Activated CD4-positive, alpha-beta T cell treated with anti-CD3 and anti-CD28 coated beads, Interleukin-2, Interleukin-6, amounts not matched to agents 100 ng/mL and 50 ng/mL, durations not matched to agents 16 hours and 8 hours (primary cell): ENCODE measurements at places on chromosomes 13 and 19.
A peak's percentile ranks its signal among the peaks of the same experiment; 100 is the strongest.

DNA sequence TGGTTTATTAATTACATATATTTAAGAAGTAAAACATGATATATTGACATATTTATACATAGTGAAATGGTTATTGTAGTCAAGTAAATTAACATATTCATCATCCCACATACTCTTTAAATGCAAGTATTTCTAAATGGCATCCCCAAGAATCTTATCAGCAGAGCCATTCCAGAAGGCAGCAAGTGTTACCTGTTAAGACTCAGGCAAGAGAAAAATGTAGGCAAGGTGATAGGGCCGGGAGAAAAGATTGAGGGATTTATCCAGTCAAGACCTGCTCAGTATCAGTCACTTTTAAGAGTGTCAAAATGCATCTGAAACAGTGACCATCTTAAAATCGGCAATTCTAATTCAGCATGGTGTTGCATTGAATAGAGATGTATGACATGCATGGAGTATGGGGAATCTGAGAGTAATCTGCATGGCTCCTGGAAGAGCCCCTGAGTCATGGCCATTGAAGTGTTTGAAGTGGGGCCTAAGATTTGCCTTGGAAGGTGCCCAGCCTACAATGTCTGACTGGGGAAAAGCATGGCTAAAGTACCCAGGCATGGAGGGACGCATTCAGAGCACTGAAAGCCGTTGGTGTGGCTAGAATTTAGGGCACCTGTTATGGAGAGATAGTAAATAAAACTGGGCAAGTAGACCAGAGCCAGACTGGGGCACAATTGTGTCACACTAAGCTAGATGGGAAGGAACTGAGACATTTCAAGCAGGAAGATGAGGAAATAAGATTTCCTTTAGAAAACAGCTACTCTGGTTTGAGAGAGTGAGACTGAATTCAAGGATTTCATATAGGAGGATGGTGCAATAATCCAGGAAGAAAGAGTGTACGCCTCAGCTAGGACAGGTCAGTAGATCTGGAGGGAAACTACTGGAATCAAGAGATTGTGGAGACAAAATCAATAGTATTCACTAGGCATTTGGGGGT is 25.0 kb upstream of the C1QTNF9B start:
- DNase-seq, result no peak

DNA sequence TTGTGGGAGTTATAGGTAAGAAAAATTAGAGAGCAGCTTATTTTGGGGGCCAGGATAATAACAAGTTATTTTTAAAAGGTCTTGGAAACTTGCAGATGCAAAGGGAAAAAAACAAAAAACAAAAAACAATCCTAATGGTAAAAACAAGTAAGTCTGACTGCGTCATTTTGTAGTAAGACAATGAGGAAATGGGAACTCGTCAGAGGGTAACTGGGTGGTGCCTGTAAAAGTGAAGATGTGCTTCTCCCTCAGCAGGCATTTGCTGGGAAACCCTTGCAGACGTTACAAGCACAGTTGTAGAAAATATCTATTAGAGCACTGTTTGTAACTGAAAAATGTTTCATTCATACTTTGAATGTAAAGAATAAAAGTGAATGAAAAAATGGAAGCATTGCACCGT is 2.2 kb upstream of the TNFSF13B start:
- no peak for DNase-seq

DNA sequence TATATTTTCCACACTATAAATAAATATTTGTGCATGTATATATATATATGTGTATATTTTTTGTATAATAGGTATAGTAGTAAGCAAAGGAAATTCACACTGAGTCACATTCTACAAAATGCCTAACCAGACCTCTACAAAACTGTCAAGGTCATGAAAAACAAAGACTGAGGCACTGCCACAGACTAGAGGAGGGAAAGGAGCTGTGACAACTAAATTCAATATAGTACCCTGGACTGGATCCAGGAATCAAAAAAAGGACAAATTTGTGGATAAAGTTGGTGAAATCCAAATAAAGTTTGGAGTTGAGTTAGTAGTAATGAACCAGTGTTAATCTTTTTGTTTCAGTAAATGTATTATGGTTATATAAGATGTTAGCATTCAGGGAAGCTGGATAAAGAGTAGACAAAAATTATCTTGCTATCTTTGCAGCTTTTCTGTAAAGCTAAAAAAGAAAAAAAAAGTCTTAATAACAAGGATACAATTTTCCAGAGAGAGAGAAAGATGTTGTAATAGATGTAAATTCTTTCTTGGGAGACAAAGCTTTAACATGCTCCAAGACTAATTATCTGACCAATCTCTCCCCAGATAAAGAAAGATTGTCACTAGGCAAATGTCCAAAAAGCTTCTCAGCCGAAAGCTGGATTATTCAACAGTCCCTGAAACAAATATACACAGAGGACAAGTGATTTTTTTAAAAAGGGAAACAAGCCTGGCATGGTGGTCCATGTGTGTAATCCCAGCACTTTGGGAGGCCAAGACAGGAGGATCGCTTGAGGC is 19.1 kb downstream of the SYDE1 start:
- DNase-seq, result no peak

DNA sequence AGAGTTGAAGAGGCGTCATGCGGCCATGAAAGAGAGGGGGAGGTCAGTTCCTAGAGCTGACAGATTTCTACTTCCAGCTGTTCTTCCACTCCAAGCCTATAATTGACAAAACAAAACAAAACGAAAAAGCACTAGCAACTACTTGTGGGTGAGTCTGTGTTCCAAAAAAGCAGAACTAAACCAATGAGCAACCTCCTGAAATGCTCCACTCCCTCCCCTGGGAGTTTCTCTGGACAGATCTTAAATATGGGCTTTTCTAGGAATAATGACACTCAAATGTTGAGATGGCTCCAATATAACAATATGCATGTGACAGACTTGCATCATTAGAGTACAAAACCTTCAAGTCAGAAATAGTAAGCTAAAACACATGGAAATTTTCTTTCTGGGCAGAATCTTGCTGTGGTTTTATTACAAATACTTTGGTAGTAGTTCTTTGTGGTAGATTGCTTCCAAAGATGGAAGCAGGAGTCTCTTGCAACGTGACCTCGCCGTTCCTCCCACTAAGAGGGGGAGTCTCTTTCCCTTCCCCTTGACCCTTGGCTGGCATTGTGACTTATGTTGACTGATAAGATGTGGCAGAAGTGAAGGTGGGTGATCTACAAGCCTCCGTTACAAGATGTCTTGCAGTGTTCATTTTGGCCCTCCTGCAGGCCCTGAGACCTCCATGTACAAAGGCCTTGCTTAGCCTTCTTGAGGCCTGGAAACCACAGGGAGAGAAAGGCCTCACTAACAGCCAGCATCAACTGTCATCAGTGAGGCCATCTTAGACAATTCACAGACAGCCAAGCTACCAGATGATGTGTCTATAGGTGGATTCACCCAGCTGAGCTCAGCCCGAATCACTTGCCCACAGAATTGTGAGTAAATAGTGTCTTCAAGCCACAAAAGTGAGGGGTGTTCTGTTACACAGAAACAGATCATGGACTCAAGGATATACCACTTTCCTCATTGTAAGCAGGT is 173.1 kb upstream of the RFC3 start:
- DNase-seq, result no peak

DNA sequence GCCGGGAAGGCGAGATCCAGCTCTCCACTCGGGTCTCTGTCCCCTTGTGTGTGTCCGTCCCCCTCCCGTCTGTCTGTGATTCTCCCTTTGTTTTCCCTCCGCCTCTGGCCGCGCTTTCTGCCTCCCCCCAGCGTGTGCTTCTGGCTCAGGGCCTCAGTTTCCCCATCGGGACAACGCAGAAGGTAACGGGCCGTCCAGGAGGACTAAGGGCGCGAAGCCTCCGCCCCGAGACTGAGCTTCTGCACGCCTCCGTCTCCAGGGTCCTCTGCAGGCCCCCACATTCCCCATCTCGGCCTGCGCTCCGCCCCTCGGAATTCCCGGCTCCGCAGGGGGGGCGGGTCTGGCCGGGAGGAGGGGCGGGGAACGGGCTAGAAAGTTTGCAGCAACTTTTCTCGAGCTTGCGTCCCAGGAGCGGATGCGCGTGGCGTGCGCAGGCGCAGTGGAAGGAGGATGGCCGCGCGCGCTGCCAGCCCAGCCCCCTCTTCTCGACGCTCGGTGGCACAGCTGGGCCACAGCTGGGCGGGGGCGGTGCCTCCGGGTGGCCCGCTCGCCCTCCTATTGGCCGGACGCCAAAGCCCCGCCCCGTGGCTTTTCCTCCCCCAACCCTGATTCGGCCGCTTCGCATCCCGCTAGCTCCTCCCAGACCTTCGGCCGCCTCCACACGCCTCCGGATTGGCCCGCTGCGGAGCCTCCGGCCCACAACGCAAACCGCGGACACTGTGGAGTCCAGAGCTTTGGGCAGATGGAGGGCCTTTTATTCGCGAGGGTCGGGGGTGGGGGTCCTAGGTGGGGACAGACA is at the start of gene SIX5:
SIX5 (minus strand) TSS at position 269 of the 799 bp plus-strand sequence. CDS start 408 bp downstream, outside the sequence.
- DNase-seq, result peak; percentile 98

GRCh38 chr19:38360351-38360750 is 14.0 kb upstream of the PSMD8 start:
- DNase-seq, result no peak

GRCh38 chr13:39737047-39737446 is 81.6 kb downstream of the COG6 start:
- no peak for DNase-seq

- DNase-seq, result no peak
These were observed 90.2 kb downstream of the ATP11A start for GRCh38 chr13:112779856-112780604.

DNA sequence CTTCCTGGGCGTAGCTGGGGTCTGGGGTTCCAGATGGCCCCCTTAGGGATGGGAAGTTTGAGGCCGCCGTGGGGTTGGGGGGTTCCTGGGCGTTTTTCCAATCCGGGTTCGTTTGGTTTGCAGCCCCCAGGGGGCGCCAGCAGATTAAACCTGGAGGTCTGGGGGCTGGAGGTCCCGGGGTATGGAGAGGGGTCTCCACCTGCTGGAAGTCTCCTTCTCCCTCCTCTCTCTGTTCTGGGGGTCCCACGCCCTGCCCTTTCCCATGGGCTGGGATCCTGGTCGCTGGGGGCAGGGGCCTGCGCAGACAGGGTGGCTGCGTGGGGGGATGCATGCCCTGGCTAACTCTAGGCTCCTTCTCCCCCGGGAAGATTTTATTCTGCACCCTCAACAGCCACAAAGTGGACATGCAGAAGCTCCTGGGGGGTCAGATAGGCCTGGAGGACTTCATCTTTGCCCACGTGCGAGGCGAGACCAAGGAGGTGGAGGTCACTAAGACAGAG is 899 bp downstream of the GIPC3 start:
- DNase-seq, result no peak

DNA sequence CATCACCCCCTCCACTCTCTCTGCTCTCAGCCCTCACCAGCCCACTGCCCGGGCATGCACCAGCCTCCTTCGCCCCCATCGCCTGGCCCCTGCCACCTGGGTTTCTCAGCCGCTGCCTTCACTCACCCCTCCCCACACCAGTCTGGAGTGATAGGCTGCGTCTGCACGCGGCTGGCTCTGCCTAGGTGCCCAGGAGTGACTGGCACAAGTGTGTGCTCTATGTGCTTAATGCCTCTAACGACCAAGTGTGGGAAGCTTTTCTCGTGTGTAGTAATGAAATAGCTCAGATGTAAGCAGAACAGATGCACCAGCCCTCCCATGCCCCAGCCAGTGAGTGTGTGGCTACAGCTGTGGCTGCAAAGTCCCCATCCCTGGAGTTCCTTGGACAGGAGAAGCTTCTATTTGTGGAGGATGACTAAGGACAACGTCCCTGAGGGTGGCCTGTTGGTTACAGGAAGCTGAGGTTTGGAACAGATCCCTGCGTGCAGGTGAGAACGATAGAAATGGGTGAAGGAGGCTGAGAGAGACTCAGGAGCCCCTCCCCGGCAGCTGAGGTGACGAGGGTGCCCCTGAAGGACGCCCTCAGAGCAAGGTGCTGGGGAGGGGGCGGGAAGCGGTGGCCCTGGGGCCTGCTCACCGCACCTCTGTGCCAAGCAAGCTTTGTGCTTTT is 35.6 kb downstream of the ATP11A start:
- DNase-seq, result peak; percentile 10

DNA sequence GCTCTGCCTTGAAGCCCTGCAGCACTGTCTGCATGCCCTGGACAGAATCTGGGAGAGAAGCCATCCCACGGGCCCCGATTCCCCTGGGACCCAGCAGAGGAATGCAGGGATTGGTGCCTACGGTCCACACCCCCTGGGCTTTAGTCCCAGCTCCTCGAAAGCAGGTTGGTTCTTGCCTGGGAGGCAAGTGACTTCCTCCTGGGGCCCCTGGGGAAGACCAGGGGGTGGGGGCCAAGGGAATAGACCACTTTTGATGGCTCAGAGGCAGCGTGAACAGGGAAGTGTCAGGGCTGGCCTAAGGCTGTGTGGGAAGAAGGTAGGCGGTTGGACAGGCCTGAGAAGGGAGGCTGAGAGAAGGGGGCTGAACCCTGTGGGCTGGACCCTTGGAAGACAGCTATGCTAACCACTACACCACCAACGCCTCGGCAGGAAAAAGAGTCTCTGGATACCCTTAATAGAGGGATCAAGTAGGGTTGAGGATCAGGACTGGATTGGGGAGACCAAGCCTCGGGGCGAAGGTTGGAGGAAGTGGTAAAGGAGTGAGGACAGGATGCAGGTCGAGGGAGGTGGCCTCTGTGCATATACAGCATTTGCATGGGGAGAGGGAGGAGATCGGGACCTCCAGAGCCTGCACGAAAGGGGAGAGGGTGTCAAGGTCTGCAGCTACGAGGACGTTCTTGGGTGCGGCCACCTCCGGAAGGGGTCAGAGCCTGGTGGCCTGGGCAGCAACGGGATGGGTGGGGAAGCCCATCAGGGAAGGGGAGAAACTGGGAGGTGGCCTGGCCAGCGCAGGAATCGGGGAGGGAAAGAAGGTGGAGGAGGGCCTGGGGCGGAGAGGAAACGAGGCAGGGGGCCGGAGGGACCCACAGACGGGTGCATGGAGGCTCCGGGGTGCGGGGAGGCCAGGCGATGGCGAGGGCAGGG is 709 bp downstream of the DPP9 start:
- DNase-seq, result peak; percentile 49

DNA sequence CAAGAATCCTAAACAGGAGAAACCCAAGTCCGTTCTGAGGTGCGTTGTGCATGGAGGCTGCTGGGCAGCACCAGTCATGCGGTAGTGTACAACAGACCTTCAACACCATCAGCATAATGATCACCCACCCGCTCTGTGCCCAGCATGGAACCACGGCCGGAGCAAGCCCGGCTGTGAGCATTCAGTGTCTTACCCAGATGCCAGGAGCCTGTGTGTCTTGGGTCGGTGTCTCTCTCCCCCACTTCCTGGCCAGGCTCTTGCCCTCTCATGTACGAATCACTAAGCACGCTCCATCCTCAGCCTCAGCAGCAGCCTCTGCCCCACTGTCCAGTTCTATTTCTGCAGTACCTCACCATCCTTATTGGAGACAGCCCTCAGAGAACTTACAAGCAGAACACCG is 231.6 kb upstream of the IRS2 start:
- no peak for DNase-seq
